ENCODE measurements at places on chromosomes 13 and 19. TPM values are rescaled to one million over a fixed set of nuclear protein-coding genes. Genes with fewer than 3 reads are reported as not detected.

Gene CASP14
- not detected for total RNA-seq

Gene NUCB1
- total RNA-seq, result 133 TPM

Gene FGF21
- total RNA-seq, result not detected

Gene CRB3
- 1.6 TPM for total RNA-seq

Gene GZMM
- total RNA-seq, result 38.3 TPM

Gene SYCN
- not detected for total RNA-seq

Gene C19orf85
- total RNA-seq, result not detected

Gene SHISA2
- 1.7 TPM for total RNA-seq

DNA sequence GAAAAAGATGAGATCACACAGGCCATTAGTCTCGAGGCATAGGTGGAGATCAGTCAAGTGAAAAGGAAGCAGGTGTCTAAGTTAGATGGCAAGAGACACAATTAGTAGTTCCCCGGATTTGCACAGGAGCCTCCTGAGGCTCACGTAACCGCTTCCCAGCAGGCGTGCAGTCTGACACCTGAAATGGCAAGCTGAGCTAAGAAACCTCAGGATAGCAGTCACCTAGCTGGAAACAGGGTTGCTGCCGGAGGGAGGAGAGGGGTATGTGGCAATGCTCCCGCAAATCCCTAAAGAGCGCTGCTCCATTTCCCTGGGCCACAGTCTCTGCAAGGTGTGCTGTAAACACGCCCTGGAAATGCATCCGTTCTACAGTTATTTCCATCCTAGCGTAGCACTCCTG, 1151.0 kb downstream of the DIAPH3 start:
- DNase-seq, result no peak

GRCh38 chr13:66826398-66826797, 403.7 kb downstream of the PCDH9 start:
- no peak for DNase-seq

- DNase-seq, result no peak
Measured at GRCh38 chr19:3613818-3614661, 7.4 kb upstream of the TBXA2R start.

DNA sequence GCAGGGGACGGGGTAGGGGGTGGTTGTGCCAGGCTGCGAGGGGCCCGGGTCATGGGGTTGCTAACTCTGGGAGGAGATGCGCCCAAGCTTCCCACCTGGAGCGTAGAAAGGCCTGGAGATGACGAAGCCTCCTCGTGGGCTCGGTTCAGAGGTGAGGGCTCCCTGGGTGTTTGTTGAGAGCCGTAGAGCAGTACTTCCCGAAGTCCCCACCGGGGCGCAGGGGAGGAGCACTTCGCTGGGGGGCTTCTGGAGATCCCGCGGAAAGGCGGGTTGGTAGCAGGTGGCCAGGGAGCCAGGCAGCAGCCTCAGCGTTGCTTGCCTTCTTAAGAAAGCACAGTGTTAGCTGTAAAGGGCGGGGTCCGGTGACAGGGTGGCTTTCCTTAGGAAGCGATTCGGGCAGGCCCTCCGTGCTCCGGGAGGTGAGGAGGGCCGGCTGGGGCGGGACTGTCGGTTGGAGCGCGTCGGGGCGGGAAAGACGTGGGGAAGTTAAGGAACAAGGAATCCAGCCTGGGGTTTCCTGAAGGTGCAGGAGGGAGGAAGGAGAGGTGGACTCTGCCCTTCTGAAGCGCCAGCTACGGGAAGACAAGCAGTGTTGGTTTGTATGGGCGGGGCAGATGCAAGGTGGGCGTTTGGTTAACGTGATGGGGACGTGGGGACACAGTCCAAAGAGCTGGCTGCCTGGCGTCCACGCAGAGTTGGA, 3.3 kb downstream of the VSTM2B start:
- DNase-seq, result no peak

DNA sequence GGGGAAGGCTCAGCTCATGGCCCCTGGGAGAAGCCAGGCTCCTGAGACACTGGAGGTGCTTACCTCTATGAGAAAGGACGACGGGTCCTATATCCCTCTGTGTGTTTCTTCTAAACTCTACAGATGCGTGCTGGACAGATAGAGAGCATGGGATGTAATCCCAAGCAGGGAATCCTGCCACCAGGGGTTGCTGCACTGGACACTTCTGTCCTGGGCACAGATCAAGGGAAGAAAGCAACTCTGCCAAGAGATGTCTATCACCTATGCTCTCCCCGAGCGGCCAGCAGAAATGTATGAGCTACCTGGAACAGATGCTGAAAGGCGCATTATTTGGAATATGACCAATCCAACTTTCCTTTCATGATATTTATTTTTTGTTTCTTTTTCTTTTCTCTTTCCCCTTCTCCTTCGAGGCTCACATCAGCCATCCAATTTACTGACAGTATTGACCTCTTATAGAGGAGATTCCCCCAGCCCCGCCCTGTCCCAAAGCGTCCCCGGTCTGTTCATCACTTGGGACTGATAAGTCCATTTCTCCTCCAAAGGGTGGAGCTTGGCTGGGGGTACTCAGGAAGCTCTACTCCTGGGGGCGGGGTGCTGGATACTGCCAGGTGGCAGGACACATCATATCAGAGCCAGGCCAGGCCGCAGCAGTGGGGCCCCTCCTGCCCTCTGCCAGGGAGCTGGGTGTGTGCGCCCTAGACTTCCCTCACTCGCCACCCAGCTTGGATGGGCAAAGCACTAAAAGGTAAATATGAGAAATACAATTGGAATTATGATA, 34.2 kb downstream of the TSHZ3 start:
- no peak for DNase-seq

DNA sequence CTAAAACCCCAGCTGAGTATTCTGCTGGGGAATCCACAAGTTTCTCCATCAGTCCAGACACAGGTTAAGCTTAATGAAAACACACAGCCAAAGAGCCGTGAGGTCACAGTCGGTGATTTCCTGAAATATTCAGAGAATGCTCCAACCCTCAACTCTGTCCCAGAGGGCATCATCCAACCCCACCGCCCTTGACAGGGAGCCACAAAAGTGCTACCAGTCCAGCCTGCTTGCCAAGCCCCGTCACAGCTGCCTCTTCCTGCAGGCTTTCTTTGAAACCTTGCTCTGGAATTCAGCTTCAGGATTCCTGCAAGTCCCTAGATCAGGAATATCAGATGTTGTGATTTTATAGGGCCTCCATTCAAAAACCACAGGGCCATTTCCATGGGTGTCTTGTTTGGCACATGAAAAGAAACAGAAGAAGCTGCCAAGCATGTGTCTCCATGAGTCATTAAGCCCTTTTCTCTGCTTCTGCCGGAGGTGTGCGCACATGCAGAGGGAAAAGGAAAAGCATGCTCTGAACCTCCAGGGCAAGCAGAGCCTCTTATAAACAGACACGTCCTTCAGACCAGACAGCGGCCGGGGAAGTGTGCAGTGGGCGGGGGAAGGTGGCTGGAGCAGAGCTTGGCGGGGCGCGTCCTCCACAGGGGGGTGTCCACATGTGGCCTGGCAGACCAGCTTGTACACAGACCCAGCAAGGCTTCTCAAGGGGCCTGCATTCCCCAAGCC, 164.7 kb downstream of the KATNAL1 start:
- DNase-seq, result no peak

DNA sequence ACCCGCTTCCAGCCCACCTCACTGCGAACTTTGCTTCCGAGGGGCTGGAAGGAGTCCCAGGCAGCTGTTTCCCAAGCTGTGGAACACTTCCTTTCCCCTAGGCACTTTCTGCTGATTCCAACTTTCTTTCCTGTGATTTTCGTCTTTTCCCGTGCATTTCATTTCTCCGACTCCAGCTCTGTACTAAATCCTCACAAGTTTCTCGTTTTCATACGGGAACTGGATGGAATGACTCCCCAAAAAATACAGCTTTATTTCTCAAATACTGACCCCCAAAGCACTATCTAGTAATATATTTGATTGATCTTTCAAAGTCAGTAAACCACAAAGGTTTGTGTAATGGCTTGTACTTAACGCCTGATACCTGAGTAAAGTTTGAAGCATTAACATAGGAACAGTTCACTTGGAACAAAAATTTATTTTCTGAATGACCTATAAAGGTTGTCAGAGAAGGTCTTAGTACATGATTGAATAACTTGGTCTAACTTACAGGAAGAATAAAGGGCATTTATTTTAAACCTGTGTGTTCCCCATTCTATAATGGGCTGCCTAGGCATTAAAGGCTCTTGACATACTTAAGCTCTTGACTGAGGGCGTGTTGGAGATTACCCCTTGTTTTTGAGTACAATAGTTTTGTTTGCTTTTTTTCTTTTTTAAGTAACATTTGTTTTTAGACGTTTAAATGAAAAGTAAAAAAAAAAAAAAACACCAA, 1.3 kb upstream of the PCDH9 start:
- DNase-seq, result no peak

DNA sequence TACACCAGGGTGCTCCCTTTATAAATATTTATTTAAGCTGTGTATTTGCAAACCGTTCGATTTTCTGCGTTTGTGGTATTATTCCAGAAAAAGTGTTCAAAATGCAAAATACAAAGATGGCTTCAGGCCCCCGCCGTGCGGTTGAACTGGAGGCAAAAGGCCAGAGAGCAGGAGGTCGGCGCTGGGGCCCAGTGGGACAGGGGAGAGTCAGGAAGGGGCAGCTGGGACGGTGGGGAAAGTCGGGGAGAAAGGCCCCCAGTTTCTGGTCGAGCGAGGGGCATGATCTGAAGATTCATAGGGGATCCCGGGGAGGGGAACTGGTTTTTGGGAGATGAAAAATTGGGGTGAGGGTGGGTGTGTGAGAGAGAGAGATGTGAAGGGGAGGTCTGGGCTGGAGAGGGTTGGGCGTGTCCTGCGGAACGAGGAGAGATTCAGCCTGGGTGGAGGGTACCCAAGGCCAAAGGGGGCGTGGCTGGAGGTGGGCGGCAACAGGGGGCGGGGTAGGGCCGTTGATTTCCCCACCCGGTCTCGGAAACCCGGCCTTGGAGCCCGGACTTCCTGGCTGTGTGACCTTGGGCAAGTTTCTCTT, 678 bp downstream of the ISOC2 start:
- no peak for DNase-seq

- peak; percentile 75 for DNase-seq
Measured at GRCh38 chr19:54231077-54231931, 8.5 kb upstream of the LILRB3 start.

- DNase-seq, result no peak
Measured at GRCh38 chr13:97212601-97213040, 9.5 kb upstream of the MBNL2 start.

DNA sequence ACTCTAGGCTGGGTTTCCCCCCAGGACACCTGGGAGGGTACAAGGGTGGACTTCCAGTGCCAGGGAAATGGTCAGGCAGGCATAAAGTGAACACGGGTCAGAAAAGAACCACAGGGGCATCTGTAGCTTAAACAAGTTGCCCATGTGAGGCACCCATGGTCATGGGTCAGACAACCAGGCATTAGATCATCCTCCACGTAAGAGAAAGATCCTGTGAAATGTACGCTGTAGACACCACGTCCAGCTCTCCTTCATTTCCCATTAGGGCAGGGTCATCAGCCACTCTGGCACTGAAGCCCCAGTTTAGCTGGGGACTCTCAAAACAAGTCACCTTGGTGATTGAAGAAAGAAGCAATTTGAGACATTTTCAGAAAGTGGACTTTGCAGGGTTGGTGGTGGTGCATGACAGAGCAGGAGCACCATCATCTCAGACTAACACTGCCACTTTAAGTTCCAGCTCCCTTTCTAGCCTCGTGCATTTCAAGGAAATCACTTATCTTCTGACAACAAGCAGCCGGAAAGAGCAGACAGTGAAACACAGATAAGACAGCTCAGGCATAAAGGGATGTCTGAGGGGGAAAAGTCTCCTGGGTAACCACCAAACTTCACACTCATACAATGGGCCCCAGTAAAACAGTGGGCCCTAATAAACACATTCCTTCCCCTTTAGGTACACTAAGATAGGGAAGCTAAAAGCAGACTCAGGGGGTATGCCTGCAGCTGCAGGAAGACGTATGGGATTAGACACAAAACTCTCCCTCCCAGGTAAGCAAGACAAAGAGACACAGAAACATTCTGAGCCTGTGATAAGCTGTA, 16.1 kb upstream of the SIGLEC6 start:
- no peak for DNase-seq

GRCh38 chr19:46381756-46382345, 31.5 kb downstream of the CCDC8 start:
- no peak for DNase-seq

DNA sequence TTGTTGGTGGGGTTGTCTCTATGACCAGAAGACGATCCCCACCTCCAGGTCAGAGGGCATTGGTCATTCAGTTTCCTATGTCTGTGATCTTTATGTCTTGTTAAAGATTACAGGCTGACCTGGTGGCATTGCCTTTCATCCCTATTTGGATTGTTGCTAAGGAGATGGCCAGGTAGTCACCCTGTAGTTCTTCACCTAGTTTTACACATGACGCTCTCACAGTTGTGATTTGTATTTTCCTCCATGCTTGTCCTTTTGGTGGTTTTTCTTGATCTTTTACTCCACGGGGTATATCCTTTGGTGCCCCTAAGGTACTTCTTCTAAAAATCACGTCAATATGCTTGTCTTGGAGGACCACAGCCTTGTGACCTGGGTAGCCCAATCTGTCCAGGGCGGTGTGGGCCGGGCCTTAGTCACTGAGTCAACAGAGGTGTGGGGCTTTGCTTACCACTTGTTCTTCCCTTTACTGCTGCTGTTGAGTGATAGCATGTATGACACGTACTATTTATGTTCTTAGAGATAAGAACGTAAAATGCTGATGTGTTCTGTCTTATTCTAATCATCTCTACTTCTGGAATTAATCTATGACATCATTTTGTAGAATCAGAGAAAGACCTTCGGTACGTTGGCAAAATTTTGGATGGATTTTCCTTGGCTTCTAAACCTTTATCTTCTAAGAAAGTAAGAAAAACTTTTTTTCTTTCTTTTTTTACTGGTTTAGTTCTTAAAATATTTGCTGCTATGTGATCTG, 20.1 kb downstream of the GPATCH1 start:
- no peak for DNase-seq

- DNase-seq, result no peak
Measured at GRCh38 chr13:100300243-100300642, 211.3 kb downstream of the PCCA start.

GRCh38 chr13:105825071-105825470, 710.4 kb downstream of the EFNB2 start:
- DNase-seq, result no peak

- DNase-seq, result no peak
Measured at GRCh38 chr13:35514801-35515502, 38.5 kb upstream of the MAB21L1 start.

- DNase-seq, result no peak
Measured at GRCh38 chr19:12156223-12157058, at the start of gene ZNF625. Gene ZNF625 (minus strand): TSS chr19:12156734. CDS start chr19:12156558, 176 bp downstream.

DNA sequence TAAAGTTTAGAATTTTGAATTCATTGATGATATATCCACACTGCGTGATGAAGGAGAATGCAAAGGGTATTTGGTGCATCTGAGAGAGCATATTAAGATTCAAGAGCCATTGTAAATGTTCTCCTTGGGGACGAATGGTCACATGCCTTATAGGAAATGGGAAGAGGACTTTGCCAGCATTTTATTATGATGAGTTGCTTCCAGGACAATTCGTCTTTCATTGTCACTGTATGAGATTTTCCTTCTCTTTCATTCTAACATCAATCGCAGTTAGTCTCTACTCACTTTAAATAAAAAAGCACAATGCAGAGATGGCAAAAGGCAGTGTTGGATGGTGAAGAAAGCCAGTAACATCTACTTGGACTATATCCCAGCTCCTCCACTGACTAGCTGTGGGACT, 21.4 kb downstream of the WDFY2 start:
- DNase-seq, result no peak
